Suppressor macrophage treated with lipopolysaccharide for 4 hours (primary cell): ENCODE measurements at places on chromosomes 2 and 18.

DNA sequence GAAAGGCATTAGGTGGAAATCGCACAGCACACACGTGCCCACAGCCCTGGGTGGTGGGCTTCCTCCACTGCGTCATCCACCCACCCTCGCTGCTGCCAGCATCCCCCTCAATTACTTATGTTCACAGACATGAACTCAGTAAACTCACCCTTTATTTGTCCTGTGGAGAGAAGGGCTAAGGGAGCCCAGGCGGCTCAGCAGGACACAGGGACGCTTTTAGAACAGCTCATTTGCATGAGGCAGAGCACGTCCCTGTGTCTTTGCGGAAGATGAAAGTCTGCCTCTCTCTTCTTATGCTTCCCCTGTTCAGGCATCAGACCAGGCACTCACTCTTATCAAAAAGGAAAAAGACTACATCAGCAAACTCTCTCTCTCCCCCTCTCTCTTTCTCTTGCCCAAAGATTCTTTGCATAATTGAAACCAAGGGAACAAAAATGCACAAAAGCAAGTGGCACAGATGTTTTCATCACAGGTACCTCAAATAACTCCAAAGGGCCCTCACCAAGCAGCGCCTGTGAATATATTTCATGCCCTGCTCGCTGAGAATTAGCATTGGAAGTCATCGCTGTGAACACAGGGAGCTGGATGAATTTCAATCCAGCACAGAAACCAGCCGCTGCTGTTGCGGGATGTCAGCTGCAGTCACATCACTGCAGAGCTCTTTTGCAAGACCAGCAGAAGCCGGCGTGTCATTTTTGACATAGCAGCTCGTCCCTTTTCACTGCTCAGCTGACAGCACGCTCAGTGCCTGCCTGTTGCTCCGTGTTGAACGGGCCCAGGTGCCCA is 376.3 kb upstream of the MYT1L start:
- no peak for DNase-seq

DNA sequence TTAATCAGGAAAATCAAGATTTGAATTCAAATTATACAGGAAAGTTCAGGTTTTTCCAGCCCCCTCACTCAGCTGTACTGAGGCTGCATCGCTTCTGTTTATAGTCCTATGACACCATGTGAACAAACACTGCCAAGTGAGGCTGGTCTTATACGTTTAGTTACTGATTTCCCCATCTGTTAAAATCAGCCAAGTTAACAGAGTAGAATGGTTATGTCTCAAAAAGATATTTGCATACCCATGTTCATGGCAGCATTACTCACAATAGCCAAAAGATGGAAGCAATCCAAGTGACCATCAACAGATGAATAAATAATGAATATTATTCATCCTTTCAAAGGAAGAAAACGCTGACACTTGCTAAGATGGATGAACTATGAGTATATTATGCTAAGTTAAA is 43.8 kb downstream of the REEP1 start:
- no peak for DNase-seq

DNA sequence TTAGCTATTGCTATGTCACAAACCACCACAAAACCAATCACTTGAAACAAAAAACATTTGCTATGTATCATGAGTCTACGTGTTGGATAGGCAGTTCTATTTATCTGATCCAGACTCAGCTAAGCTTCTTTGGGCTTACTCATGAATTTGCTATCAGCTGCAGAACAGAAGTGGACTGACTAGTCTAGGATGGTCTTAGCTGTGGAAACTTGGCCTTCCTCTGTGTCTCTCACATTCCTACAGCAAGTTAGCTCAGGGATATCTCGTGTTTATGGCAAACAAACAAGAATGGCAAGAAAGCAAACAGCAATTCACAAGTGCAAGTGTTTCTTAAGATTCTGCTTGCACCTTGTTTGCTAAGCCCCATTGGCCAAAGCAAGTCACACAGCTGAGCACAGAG is 288.0 kb upstream of the TNP1 start:
- no peak for DNase-seq

DNA sequence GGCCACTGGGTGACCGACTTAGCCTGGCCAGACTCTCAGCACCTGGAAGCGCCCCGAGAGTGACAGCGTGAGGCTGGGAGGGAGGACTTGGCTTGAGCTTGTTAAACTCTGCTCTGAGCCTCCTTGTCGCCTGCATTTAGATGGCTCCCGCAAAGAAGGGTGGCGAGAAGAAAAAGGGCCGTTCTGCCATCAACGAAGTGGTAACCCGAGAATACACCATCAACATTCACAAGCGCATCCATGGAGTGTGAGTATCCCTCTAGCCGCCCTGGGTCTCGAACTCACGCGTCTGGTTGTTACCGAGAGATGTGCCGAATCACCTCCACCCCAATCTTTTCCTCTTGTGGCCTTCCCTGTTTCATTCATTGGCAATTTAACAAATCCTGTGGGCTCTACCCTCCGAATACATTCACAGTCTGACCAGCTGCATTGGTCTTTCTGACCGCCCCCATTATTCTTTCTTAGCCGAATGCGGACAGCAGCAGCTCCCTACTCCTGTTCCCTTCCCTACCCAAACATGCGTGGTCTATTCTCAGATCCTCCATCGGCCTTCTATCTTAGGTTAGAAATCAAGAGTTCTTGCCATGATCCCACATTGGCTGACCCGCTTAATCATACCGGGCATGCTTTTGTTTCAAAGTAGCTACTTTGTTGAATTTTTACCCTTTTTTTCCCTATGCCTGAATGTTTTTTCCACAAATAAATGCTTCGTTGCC is 631 bp downstream of the RPL31 start:
- peak; percentile 16 for DNase-seq

DNA sequence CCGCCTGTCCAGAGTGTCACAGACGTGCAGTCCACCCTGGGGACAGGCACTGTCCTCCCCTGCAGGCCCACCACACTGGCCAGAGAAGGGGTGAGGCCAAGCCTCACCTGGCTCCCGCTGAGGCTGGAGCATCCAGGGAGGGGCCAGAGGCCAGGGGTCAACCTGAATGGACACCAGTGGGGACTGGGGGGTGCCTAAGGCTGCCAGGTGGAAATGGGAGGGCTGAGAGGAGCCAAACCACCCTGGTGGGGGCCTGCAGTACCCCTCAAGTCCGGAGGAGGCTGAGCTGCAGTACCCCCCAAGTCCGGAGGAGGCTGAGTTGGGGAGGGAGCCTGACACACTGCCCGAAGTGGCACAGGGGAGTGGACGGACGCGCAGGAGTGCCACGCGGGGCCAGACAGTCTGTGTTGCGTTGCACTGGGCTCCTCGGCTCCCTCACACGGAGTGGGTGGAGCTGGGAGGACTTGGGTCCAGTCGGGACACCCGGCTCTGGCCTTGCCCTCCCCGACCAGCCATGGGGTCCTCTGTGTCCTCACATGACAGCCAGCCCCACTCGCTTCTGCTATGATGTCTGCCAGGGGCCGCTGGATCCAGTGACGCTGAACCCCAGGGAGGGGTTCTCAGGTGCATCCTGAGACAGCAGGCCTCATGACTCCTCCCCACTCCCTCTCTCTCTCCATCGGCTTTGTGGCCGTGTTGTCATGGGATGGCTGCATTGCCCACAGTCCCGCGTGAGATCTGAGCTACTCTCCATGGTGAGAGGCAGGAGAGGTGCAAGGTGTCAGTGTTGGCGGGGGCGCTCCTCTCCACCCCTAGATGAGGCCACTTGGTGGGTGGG is 22.3 kb upstream of the GPC1 start:
- no peak for DNase-seq

- no peak for DNase-seq
These were observed 197.0 kb downstream of the STK39 start for GRCh38 chr2:168050377-168050776.

DNA sequence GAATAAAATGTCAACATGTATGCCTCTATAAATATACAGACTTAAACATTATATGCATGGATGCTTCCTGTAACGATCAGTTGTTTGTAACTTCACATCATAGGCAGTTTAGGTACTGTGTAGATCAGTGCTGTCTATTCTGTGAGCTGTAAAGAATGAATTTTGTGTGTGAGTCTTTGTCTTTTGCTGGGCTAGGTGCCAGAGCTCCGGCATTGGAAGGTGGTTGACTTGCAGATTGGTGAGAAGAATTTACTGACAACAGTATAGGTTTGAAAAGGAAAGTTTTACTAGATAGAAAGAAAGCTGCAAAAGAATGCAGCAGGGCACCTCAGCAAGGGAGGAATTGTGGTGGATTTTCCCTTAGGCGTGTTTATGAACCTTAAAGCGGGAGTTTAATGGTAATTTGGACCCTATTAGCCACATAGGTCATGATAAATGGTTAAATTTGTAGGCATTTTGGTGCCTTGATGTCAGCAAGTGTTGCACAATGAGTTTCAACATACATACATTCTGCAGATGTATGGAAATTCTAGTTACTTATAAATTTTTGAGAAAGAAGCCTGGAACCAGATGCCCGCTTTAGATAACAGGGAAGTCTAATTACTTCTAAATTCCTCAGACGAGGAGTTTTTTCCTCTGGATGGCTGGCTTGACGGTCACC is 6.7 kb upstream of the QPCT start:
- no peak for DNase-seq

- no peak for DNase-seq
These were observed 697.5 kb downstream of the TMEM182 start for GRCh38 chr2:103459283-103459682.

GRCh38 chr2:232687382-232688160 is 9.6 kb upstream of the GIGYF2 start:
- DNase-seq, result no peak

DNA sequence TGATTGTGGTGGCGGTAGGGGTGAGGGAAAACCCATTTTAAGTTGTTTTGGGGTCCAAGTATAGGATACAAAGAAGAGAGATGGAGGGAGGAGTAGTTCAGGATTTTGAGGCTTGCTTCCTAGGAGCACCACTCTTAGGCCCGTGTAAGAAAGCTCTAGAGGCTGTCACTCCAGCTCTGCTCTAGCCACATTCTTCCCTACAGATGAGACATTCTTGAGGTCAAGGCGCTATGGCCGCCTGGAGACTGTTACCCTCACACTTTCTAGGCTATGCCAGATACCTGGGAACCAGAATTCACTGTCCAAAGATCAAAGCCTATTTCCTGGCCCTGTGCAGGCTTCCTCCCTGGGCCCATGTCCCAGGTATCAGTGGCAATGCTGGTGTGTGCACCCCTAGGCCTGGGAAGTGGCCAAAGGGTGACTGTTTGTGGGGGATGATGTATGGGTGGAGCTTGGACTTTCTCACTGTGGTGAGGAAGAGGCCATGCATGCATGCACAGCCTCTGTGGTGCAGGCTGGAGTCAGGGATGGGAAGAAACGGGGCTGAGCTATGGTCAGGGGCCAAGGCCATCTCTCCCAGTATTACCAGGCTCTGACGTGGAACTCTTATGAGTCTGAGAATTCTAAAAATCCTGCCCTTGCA is 7.0 kb upstream of the TTL start:
- no peak for DNase-seq

GRCh38 chr18:5294113-5294456 is 1.4 kb downstream of the ZBTB14 start:
- DNase-seq, result peak; percentile 24

DNA sequence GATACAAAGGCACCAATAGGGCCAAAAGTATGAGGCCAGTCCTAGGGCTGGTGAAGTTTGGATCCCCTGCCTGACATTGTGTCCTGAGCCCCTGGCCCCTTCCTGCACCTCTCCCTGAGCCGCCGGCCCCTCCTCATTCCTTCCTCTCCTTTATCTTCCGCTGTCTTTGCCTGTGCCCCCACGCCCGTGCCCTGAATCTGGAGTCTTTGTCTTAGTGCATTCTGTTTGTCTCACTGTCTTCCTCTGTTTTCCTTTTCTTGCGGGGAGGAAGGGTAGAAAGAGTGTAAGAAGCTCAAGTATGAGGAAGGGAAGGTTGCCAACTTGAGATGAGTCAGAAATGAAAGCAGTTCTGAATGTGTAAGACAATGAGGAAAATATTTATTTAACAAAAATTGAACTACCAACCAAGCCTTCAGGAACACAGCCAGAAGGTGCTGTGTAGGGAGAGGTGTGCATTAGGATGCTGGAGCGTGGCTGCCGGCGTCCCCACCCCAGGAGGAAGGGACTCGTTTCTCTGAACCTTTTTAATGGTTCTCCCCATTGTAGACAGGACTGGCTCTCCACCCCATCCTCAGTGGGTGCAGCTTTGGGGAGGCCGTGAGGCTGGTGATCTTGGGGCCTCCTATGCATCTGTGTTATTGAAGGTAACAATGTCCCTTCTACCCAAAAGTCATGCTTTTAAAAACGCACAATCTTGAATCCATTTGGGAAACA is 133.1 kb downstream of the NEDD4L start:
- DNase-seq, result peak; percentile 5

GRCh38 chr2:183222751-183223150 is 98.5 kb downstream of the NUP35 start:
- no peak for DNase-seq

- DNase-seq, result no peak
These were observed 45.7 kb downstream of the NAPG start for GRCh38 chr18:10571537-10571936.

DNA sequence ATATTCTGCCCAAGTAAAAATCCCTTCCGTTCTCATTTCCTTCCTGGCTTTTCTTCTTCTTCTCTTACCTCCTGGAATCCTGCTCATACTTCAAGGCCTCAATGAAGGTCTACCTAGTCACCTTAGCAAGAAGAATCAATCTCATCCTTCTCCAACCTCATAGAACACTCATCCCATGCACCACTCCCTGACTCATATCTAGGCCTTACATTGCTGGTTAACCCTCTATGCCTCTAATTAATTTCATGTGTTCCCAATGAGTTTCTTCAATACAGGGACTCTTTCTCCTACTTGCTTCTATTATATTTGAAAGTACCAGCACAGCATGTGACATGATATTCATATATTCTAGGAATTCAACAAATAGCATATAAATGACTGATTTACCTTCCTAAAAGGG is 63.0 kb downstream of the BCL11A start:
- no peak for DNase-seq

GRCh38 chr18:24443870-24444269 is 16.6 kb upstream of the HRH4 start:
- DNase-seq, result peak; percentile 61

- no peak for DNase-seq
These were observed 20.8 kb upstream of the ATIC start for GRCh38 chr2:215290980-215291599.

- no peak for DNase-seq
These were observed 275.1 kb downstream of the SETBP1 start for GRCh38 chr18:44955825-44956224.

GRCh38 chr18:7004009-7004408 is 113.6 kb downstream of the LAMA1 start:
- DNase-seq, result no peak

DNA sequence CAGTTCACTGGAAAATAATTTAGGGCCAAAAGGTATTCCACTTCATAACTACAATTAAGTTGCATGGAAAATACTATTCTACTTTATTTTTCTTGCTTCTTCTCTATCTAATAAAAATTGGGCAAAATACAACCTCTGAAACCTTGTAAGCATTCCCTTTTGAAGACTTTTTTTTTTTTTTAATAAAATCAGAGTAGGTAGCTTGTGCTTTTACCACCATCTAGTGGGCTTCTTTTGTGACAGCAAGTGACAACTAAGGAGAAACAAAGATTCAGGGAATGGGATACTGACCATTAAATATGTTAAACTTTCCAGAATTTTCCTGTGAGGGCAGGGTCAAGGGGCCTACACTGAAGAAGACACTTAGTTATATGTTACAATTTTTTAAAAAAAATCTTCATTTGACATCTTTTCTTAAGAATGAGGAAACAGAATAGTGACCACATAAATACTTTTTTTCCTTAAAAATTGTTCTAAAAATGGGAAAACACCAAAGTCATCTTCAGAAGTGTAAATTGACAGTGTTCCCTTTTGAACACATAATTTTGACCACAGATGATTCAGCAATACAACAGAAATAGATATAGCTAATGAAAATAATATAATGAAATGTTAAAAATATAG is 1183.2 kb upstream of the ACVR2A start:
- peak; percentile 25 for DNase-seq
